ENCODE measurements at places on chromosomes 6 and 20.

DNA sequence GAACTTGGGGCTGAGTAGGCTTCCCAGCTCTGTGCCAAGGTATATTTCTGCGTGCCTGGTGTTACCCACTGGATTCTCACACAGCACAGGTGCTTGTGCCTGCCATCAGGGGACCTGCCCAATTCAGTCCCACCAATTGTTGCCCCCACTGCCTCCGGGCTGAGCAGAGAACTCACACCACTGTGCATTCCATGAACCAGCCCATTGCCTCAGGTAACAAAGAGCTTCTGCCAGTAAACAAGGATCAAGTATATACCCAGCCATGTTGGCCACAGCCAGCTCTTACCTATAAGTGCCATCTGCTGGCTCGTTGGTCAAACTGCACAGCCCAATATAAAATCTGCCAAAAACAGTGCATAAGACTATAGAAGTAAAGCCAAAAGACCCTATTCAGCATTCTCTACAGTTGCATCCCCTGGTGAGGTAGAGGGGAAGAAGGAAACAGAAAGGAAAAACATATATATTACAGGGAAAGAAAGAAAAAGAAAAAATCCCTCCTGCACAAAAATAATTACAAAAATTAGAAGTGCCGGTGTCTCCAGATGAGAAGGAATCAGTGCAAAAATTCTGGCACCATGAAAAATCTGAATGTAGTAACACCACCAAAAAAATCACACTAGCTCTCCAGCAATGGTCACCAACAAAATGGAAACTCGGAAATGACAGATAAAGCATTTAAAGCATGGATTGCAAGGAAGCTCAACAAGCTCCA lies 241.4 kb downstream of the IBTK start:
- no peak for DNase-seq

DNA sequence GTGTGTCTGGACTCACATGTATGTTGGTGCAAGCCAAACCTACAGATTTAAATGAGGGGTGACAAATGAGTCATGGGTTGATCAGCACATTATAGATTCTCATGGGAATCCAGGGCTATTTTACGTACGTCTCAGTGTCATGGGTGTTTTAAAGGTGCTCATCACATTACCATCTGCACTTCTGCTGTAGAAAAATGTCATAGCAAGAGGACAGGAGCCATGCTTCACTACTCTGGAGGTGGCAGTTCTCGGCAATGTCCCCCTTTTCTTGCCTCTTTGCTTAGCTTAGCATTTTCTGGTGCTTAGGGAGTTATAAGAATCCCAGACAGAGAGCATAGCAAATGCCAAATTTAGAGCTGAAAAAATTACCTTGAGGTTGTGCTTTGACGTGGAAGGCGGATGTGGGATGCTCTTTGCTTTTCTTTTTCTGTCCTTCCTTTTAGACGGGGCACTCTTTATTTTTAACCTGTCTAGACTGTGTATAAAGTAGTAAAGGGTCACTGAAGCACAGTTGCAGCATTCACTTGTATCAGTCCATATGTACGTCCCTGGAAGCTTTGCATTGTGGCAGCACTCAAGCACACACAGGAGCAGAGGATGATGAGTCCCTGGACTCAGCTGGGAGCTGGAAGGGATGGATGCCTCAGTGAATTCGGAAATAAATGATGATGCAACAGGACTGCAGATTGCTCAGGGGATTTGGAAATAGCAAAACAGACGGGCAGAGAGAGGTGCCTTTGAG lies 139.7 kb downstream of the SYNDIG1 start:
- DNase-seq = no peak

DNA sequence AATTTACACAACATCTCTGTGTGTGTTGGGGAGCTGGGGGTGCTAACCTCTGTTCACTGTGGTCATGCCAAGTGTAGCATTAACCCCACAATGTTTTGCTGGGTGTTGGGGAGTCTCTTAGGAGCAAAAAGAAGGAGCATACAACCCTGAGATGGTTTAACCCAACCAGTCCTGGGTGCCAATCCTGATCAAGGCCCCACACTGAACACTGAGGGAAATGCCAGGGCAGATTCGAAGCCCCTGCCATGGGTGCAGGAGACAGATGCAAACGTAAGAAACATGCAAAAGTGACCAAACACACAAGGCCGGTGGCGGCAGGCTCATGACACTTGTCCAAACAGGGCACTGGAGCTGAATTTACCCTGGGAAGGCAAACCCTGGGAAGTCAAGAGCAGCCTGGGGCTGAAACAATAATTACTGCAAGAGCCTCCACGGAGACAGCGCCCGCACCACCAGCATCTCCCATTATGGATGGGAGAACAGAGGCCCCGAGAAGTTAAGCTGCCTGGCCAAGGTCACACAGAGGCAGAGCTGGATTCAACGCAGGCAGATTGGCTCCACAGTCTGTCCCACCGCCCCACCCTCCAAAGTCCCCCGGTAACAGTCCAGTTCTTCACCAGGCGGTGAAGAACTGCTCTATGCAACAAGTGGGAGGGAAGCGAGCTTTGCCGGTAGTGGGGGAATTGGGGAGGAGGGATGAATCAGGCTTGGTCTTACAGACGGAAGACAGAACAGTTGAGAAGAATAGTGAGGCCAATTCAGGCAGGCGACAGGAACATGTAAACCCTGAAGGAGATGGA lies 8.5 kb downstream of the ACSS1 start:
- DNase-seq = no peak

- peak; percentile 64 for DNase-seq
Measured at GRCh38 chr6:36593569-36594028, 563 bp upstream of the SRSF3 start.

GRCh38 chr6:43097098-43097489 lies 21.0 kb downstream of the PTK7 start:
- no peak for DNase-seq

GRCh38 chr20:25187220-25187619 lies 8.3 kb upstream of the ENTPD6 start:
- DNase-seq = no peak

GRCh38 chr20:46648903-46649649 lies 2.2 kb downstream of the SLC13A3 start:
- DNase-seq = no peak

- DNase-seq = no peak
Measured at GRCh38 chr20:25126204-25127029, 44.5 kb upstream of the VSX1 start.

DNA sequence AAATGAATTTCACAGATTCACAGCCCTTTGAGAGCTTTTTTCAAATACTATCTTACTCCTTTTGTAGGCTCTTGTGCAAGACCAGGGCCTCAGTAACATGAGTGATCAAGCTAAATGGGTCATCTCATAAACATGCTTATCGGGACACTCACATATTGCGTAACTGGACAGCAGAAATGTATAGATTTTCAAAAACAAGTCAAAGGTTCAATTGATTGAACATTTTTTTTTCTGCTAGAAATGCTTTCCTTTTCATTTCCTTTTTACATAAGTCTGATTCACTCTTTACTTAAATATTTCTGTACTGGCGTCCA lies 8.7 kb upstream of the SALL4 start:
- no peak for DNase-seq

DNA sequence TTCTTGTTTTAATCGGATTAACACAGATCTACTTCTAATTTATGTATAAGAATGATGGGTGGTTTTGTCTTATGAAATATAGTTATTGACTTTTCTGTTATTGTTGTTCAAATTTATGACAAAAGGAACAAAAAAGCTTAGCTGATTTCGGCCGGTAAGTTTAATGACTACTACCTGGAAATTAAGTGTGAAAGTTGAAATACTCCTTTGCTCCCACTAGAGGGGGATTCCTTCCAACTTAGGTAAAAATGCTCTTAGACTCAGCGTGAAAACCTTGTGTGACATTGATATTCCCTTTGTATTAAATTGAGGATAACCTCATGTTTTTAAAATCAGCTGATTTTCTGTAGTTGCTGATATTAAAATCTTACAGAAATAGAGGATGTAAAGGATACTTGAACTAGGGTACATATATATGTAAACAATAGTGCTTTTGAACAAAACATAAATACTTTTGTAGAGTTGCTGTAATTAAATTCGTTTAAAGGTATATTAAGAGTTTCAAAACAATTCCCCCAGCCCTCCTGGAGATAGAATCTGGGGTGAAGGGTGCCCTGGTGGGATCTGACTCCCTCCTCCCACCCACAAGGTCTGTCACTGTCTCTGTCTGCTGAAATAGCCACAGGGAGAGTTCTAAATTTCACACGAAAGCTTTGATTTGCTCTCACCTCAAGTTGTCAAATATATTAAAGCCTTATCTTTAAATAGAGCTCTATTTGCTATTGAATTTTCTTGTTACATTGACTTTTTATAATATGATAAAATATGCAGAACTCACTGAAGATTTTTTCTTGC lies 257.5 kb downstream of the ARID1B start:
- peak; percentile 62 for DNase-seq

DNA sequence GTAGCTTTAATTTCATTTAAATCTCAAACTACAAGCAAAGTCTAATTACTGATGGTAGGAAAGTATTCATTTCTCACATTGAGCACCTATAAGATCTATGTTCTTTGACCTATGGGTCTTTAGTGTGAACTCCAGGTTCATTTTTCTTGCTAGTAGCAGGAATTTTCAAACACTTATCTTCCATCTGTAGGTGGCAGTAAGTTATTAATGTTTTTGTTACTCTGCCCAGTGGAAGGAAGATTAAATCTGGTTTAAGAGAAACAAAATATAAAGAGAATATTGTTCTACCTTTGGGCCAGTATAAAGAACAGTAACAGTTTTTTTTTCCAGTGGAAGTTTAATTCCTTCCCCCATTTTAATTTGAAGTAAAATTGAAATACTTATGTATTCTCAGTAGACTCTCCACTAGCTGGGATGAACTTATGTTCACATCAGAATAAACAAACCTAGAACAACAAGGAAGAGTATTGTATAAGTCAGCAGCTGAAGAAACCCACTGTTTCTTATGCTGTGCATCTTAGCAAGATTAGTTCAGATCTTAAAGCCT lies 328.2 kb downstream of the PHF3 start:
- DNase-seq = no peak

GRCh38 chr6:139882977-139883728 lies 508.7 kb upstream of the CITED2 start:
- DNase-seq = no peak

DNA sequence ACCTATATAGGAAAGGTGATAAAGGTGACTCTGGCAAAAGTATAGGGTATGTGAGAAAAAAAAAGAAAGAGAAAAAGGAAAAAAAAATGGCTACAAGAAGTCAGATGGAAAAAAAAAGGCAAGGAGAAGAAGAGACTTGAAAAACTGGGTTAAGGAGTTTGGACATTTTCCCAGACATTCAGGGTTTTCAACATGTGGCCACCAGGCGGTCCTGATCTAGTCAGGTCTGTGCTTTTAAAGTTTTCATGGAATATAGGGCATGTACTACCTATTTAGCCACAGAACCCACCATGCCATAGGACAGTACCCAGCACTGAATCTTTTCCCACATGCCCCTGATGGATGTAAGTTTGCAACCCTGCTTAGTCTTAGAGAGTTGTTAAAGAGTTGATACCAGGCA lies 433.7 kb downstream of the MAFB start:
- no peak for DNase-seq

DNA sequence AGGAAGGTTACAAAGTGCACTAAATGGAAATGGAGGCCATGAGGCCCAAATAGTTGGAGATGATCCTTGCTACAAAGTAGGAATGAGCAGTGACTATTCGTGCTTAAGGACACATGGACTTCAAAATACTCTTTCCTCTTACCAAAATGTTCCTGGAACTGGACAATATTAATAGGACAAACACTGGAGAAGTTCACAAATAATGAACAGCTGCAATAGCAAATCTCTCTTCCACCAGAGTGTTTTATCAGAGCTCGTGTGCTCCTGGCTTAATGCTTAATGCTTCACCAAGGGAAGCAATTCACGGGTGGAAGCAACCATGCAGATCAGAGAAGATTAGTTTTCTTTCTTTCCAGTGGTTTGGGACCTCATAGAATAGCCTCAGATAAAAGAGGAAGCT lies 435.4 kb downstream of the BCKDHB start:
- DNase-seq = no peak

- no peak for DNase-seq
Measured at GRCh38 chr6:105459864-105460263, 57.0 kb upstream of the PREP start.

DNA sequence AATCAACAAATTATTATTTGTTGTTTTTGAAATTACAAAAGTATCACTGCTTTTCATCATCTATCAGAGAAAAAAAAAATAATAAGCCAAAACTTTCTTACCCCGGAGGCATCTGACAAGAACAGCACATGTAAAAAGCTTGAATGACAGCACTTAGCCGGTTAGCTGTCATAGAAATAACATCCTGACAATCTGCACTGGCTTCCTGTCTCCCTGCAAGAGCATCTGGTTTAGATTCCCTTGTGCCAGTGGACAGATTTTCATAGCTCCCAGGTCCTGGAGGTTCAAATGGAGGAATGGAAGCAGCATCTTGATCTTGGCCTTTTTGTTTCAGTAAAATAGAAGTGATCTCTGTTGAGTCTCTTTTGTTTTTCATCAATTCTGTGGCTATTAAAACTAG lies 74.8 kb downstream of the HACE1 start:
- DNase-seq = no peak

DNA sequence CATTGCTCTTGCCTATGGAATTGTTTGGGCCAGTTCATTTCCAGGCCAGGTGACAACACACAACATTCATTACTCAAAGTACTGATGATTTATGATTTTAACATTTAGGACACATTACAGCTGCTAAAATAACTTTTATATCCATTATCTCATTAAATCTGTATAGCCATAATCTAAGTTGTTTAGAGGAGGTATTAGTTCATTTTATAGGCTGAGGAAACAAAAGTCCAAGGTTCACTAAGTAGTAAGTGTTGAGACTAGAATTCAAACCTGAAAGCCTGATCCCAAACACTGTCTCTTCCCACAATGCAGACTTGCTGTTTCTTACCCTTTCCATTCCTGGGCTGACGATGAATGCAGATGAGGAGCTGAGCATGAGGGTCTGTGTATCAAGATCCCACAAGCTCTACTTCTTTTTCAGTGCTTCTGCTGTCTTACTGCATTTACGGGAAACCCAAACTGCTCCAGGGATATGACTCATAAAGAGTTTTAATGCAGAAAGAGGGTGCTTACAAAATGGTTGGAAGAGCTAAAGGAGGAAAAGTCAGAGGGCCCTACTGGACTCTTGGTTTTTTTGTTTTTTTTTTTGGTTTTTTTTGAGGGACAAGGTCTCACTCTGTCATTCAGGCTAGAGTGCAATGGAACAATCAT lies 17.9 kb downstream of the TENT5A start:
- DNase-seq = no peak
